T-helper 9 cell (primary cell): ENCODE measurements at places on chromosomes 11 and 22.

- no peak for DNase-seq
Measured at GRCh38 chr11:82698576-82699352, 34.9 kb downstream of the FAM181B start.

DNA sequence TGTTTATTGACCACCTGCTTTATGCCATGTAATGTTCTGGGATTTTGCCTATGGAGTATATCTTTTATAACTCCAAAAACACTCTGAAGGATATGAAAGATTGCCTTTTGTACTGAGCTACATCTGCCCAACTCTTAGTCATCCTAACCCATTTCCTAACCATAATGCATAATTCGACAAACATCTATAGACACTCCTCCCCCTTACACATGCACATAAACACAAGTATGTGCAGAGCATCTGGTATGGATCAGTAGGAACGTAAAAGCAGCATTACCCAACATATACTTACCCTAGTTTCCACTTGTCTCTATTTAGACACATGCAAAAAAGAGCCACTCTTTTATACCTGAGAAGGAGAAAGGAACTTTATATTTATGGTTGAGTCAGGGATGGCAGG lies 272.8 kb downstream of the FAM76B start:
- no peak for DNase-seq

DNA sequence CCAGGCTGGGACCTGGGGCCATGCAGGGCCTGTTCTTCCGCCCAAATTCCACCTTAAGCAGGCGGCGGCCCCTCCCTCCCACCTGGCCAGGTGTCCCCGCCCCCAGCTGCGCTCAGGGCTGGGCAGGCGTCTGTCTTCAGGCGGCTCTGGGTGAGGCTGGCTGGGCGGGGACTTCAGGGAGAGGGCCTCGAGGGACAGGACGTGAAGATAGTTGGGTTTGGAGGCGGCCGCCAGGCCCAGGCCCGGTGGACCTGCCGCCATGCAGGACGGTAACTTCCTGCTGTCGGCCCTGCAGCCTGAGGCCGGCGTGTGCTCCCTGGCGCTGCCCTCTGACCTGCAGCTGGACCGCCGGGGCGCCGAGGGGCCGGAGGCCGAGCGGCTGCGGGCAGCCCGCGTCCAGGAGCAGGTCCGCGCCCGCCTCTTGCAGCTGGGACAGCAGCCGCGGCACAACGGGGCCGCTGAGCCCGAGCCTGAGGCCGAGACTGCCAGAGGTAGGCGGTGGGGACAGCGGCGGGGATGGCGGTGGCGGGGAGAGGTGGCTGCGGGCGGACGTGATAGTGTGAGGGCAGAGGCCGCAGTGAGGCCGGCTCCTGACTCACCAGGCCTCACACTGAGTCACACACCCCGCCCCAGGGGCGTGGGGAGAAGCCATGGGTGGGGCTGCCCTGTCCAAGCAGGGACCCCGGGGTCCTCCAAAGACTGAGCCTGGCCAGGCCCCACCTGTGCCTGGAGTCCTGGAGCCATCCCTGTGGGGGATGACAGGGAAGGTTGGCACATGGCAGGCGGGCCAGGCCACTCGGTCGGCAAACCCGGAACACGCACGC lies at the start of gene PKP3:
TSS of gene PKP3 (plus strand) at position 176 of the 824 bp plus-strand sequence. CDS start at position 260, 84 bp downstream.
- DNase-seq = no peak

DNA sequence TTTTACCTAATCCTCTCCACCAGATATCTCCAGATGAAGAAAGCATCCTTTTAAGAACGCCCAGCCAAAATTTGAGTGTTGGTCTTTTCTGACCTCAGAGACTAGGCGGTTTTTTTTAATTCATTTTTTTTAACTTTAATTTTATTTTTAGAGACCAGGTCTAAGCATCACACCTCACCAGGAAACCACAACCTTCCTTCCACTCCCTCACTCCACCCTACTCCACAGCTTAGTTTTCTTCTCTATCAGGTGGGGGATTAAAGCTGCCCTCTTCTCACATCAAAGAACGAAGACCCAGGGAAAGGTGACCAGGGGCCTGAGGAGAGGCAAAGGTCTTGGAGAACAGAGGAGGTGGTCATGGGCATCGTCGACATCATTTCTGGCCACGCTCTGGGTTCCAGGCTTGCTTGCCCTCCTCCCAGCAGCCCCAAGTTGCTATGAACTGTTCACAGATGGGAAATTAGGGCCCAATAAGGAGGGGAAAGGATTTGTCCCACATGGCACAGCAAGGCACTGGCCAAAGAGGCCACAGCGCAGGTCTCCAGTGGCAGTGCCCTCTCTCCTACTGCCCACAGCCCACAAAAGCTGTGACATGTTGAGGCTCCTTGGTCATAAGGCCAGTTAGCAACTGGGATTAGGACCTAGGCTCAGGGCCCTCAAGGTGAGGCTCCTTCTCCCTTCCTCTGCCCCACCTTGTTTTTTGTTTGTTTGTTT lies 1.4 kb upstream of the PEX16 start:
- DNase-seq = no peak

DNA sequence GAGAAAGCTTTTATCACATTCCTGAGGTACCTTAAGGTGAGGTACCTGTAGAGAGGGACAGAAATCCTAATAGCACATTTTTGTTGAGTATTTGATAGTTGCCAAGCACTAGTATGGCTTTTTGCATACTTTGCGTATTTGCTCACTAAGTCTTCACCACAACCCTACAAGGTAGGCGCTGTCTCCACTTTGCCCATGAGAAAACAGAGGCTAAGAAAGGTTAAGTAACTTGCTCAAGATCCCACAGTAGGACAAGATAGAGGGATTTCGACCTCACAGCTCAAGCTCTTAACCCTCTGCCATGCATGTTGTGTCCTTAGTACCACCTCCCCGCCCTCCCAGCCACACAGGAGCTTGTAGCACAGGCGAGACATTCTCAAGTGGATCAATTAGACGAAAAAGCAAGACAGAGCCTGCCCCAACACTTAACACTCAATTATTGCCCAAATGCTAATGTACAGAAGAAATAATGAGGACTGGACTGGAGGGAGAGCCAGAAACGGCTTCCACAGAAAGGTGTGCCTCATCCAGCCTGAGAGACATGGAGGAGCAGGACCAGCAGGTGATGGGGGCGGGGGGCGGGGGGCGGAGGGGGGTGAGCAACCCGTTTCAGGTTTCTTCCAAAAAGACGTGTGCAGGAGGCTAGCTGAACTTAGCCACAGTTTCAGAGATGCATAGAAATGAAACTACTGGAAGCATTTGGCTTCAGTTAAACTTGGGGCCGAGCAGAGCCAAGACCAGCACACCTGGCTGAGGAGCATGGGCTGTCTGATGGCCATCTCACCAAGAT lies 26.7 kb upstream of the CD44 start:
- no peak for DNase-seq

GRCh38 chr22:29314537-29315285 lies 786 bp downstream of the RASL10A start:
- DNase-seq = no peak

- DNase-seq = peak; percentile 84
Measured at GRCh38 chr22:37745548-37746365, 48.9 kb downstream of the TRIOBP start.

- DNase-seq = no peak
Measured at GRCh38 chr11:3781423-3781822, 15.9 kb downstream of the NUP98 start.

DNA sequence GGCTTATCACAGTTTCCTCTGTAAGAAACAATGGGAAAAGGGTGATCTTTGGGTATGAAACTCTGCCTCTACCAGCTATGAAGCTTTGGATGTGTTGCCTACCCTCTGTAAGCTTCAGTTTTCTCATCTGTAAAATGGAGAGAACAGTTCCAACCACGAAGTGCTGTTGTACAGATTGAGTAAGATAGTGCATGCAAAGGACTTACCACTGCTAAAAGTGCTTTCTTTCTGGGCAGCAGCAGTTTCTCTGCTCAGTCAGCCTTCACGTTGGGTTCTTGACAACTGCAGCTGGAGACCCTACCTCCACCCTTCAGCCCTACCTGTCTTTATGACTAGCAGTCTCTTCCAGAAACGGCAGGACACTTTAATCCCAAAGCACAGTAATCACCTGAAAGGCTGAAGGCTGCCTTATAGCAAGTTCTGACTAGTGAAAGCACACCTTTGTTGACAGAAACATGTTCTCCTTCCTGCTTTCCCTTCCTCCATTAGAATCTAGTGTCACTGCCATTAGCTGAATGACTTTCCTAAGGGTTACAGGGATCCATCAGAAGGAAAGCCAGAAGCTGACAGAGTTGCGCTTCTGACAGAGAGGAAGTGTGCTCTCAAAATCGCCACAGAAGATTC lies 91.4 kb downstream of the RPL27A start:
- no peak for DNase-seq

GRCh38 chr22:46936378-46936903 lies 174.0 kb downstream of the TBC1D22A start:
- no peak for DNase-seq

- DNase-seq = no peak
Measured at GRCh38 chr11:17350455-17351171, 987 bp upstream of the NCR3LG1 start.

- no peak for DNase-seq
Measured at GRCh38 chr11:1532014-1532586, 40.0 kb downstream of the DUSP8 start.

- DNase-seq = peak; percentile 6
Measured at GRCh38 chr11:110434952-110435779, 5.4 kb downstream of the FDX1 start.

- DNase-seq = no peak
Measured at GRCh38 chr11:128695539-128696221, 1.8 kb downstream of the FLI1 start.

DNA sequence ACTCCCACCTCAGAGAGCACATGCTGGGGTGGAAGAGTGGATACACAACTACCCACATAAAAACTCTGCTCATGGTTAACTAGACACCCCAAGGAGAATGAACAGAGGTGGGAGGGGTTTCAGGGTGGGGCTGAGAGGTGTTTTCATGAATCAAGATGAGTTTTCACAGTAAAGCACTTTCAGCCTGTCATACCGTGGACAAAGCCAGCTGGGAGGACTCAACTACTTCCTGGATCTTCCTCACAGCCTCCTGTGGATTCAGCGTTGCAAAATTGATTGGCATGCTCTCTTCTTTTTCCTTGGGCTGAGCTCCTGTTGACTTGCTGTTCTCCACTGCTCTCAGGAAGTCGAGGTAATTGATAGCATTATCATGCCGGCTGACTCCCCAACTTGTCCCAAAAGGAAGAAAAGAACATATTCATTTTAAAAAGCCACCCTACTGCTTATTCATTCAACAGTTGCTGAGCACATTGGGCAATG lies 168.5 kb downstream of the MPPED1 start:
- no peak for DNase-seq

DNA sequence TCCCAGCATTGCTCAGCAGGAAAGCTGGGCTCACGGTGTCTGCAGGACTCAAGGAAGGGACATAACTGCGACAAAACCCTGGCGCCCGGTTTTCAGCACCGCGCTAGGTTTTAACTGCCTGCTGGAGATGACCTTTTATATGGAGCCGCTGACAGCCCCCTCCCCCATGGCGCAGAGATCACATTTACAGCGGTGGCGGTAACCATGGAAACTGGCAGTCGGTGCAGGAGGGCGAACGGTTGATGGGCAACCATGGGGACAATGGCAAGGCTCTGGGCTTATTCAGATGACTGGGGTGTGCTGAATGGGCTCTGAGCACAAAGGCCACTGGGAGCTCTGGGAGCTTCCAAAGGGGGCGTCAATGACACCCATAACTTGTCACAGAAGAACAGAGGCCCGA lies 37.2 kb downstream of the CELSR1 start:
- no peak for DNase-seq

DNA sequence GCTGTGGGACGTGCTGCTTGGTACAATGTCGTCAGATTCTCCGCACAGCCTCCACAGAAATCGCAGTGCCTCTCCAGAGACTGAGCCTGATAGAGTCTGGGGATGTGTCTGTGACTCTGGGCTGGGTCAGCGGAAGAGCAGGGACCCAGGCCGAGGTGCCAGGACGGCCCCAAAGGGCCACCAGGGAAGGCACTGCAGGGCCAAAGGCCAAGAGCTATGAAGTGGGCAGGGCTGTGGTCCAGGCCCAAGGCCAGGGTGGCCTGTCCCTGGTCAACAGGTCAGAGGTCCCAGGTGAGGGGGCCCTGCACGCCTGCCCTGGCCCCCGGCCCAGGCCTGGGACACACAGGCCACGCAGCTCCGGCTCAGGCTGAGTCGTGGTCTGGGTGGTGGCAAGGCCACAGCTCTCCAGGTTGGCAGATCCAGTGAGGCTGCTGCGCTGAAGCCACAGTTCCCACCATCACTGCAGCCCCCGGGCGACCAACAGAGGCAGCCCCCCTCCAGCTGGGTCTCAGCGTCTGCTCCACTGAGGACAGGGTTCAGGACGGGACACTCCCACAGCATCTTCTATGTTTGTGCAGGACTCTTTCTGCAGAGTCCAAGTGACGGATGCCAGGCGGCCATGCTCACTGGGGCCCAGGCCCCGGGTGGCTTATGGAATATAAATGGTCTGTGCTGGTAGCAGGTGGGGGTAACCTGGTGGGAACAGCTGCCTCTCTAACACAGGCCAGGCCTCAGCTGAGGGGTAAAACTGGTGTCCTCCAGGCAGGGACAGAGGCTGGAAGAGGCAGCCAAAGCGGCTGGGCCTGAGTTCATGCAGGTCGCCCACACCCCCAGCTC lies 4.8 kb upstream of the PIM3 start:
- no peak for DNase-seq

- no peak for DNase-seq
Measured at GRCh38 chr22:37269936-37270678, 12.2 kb upstream of the CYTH4 start.

GRCh38 chr11:14644226-14645014 lies 816 bp downstream of the PDE3B start:
- DNase-seq = peak; percentile 35

DNA sequence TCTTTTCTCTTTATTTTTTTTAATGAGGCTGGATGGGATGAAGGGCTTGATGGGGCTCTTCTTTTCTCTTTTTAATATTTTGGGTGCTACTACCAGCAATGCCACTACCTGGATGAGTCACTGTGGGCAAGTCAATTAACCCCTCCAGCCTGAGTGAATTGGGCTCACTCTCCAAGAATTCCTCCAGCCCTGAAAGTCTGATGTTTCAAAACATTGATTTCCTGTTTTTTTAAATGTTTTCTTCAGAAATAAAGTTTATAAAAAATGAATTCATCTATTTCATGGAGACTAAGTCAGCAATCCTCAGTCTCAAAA lies 812 bp upstream of the OR5A2 start:
- no peak for DNase-seq

- no peak for DNase-seq
Measured at GRCh38 chr11:45051621-45052020, 94.8 kb upstream of the PRDM11 start.

DNA sequence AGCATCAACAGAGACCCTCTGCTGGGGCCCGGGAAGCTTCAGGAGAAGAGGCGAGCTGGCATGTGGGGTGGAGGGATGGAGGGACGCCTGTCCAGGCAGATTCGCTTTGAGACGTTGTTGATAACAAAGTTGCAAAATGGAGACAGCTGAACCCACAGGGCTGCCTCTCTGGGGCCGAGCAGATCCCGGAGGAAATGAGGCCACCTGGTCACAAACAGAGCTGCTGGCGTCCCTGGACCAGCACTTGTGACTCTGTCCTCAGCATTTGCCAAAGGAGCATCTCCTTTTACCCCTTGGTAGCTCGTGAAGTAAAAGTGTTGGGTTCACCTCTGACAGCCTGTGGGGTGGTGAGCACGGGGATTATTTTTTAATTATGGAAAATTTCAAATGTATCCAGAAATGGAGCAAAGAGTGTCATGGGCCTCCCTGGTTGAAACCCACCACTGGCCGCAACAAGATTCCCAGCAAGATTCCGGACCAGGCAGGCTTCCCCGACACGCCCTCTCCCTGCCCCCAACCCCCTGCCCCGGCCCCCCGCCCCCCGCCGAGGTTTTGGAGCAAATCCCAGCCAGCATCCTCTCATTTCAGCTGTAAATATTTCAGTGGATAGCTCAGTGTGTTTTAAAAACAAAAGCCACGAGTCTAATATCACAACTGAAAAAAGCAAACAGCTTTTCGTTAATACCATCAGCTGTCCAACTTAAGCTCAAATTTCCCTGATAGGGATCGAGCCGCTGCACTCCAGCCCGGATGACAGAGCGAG lies 20.3 kb downstream of the GRAMD4 start:
- DNase-seq = no peak
